Fibroblast of the conjunctiva (primary cell): ENCODE measurements at places on chromosomes 3 and 15.

GRCh38 chr3:124886168-124887056, 753 bp downstream of the ITGB5 start:
- DNase-seq: no peak

DNA sequence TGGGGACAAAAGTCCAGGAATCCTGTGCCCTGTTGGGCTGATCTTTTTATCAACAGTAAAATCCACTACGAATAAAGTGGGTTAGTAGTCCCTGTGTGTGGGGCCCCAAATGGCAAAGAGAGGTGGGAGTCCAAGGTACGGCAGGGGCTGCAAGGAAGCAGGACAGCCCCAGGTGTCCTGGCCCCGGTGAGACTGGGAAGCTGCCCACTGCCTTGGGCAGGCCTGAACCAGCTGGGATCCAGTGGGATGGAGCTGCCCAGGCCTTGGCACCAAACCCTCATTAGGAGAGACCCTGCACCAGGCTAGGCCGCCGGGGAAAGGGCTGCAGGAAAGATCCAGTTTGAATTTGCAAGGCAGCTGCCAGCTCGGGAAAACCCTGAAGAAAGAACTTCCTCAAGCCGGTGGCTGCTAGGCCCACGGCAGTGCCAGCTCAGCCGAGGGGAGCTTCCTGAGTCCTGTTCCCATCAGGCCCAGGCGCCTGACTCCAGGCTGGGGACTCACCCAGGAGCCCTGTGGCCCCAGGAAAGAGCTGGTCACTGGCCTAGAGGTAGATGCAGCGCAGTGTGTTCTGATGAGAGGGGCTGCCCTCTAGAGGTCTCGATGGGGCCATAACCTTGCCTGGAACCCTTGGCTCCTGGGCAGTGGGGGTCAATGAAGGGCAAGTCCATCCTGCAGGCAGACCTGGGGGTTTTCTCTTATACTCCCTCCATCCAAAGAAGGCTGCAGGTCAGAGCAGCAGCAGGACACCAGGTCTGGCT, 14.4 kb upstream of the GNAI2 start:
- no peak for DNase-seq

DNA sequence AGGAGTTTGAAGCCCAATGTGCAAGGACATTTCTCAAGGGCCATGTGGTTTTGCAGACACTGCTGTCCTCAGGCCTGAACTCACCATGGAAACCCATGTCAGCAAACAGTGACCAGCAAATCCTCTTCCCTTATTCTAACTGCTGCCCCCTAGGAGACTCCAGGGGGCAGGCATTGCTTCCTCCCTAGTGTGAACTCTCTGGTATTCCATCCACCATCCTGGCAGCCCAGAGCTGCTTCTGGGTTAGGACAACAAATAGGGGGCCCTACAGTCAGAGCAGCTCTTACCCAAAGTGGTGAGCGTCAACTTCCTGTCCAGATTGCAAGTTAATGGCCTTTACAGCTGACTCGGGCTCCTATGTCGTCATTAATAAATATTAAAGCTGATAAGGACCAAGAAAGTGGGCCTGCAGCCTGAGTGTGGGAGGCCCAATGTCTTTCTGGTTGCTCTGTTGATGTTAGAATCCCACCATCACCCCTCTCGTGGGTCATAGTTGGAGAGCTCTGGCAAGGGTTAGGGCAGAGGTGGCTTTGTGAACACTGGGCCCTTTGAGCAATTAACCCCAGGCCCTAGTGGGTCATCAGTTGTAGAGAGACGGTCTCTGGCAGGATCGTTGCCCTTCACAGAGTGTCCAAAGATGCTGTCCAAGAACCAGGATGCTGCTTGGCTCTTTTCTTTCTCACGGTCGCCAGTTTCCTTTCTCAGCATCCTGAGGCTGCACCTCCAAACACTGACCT, 41.5 kb downstream of the TGM4 start:
- DNase-seq: no peak

- DNase-seq: no peak
These were observed 1.8 kb upstream of the AP2M1 start for GRCh38 chr3:184172681-184173373.

DNA sequence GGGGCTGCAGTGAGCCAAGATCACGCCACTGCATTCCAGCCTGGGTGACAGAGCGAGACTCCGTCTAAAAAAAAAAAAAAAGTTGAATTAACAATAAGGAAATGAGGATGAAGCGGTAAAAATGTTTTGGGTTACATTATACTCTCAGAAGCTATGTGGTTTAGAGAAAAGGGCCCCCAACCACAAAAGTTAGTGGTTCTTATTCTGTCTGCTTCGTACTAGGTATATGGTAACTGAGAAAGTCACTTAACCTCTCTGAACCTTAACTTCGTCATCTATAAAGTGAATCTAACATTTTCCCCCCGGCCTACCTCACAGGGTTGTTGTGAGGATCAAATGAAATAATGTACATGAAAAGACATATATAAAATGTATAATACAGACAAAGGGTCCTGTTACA, 38.4 kb upstream of the EHHADH start:
- DNase-seq: no peak

GRCh38 chr15:43433165-43433564, 59.8 kb downstream of the TP53BP1 start:
- no peak for DNase-seq

- DNase-seq: no peak
These were observed 44.8 kb downstream of the MAP2K5 start for GRCh38 chr15:67587331-67587730.

GRCh38 chr3:149596134-149596770, 61.6 kb downstream of the WWTR1 start:
- no peak for DNase-seq

GRCh38 chr15:68383161-68384074, 48.5 kb downstream of the ITGA11 start:
- peak; percentile 18 for DNase-seq

GRCh38 chr3:140093742-140094141, 158.8 kb downstream of the CLSTN2 start:
- DNase-seq: peak; percentile 73

- DNase-seq: peak; percentile 48
These were observed 32.5 kb downstream of the PARP15 start for GRCh38 chr3:122609798-122610559.

DNA sequence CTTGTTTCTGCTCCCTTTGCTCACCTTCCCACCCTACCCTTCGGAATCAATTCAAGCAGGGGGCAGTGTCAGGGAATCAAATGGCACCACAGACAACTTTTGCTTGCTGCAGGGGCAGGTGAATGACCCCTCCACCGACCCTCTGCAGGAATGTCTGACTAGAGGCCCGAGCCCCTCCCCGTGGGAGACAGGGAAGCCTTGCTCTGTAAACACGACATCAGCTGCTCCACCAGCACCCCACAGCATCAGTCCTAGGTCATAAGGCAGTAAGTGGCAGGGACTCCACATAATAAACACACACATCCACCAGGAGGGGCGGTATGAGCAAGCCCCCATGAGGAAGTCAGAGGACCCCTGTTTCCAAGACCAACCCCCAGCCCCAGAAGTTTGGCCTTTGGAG, 2.0 kb upstream of the SLC26A6 start:
- DNase-seq: no peak

DNA sequence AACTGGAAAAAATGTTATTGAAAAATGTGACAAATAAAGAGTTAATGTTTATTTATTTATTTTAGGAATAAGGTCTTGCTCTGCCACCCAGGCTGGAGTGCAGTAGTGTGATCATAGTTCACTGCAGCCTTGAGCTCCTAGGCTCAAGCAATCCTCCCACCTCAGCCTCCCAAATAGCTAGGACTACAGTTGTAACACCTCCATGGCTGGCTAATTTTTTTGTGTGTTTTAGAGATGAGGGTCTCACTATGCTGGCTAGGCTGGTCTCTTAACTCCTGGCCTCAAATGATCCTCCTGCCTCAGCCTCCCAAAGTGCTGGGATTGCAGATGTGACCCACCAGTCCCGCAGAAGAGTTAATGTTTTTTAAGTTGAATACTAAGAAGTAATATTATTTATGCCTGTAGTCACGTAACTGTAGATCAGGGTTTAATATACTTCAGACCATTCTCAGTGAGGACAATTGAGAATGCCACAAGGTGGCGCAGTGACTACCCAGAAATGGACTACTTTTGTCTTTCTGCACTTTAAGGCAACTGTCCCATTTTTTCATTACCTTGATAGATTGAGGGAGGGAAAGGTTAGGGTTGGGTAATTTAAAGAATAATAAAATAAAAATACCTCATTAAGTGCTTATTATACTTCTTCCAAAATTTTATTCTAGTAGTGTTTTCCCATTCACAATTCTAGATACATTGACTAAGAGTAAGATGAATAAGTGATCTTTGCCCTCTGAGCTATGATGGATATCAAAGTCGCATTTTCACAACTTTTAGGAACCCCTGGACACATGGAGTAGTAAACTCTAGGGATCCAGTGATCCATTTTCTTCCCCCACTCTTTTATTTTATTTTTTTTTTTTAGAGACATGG, 6.0 kb downstream of the MUC13 start:
- peak; percentile 70 for DNase-seq

DNA sequence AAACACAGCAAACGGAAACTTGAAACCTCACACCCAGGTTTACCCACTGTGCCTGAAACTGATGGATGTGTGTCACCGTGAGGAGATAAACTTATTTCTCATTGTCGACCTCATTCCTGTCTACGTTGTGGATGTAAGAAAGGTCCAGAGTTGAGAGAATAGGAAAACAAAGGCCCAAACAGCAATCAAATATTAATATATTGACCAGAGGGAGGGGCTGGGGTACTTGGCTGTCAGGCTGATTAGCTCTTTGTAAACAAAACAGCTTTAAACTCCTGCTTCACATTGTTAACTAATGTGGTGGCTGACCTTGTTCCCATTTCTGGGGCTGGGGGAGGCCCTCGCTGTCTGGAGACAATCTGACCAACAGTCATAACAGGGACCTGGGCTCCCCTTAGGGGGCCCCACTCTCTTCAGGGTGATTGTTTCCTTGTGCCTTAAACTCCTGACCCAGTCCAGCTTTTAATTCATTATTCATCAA, 937.6 kb downstream of the MCTP2 start:
- no peak for DNase-seq

GRCh38 chr15:25641762-25642161, 202.9 kb upstream of the UBE3A start:
- no peak for DNase-seq

DNA sequence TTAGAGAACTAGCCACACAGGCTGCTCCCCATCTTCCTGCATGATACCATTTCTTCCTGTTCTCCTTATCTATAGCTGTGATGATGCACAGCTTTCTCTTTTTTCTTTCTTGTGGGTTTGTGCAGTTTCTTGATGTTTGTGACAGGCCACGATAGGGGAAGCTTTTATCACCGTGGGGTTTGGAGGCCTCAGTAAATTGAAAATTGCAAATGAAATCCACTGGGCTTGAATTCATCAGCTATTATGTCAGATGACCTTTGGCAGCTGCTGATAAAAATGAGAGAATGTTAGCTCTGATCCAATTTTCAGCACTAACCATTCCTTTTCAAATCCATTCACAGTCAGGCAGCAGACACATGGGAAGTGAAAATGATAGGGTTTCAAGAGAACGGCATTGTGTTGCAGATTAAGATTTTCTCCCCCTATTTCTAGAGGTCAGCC, 176.9 kb upstream of the SOX2 start:
- no peak for DNase-seq

DNA sequence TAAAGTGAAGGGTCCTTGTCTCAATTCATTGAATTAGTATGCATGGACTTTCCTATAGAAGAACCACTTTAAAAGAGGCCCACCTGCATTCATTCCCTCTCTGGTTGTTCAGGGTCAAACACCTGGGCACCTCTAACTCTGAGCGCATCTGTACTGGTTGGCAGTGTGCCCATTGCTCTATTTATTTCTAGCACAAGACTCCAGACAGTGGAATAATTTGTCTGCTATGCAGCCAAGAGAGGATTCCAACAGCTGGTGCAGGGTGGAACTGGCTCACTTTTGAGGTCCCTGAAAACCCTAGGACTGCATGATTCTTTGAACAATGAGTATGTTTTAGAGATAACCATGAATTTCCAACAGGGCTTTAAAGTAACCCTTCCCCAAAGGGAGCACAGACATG, 57.9 kb downstream of the CCDC33 start:
- no peak for DNase-seq

DNA sequence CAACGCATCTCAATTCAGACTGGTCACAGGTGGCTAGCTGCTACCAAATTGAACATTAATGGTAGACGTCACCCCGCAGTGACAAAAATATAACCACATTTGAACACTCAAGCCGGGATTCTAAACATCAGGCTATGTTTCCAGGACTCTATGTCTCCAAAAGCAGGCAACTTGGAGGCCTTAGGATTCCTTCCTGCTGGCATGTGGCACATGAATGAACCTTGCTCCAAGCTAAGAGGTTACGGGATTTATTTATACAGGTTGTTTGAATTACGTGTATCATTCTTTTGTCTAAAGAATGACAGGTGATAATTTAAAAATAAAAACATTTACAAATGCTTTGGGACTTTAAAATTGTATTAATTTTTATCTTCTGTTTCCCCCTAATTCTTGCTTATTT, 864.4 kb upstream of the CFAP20DC start:
- no peak for DNase-seq

DNA sequence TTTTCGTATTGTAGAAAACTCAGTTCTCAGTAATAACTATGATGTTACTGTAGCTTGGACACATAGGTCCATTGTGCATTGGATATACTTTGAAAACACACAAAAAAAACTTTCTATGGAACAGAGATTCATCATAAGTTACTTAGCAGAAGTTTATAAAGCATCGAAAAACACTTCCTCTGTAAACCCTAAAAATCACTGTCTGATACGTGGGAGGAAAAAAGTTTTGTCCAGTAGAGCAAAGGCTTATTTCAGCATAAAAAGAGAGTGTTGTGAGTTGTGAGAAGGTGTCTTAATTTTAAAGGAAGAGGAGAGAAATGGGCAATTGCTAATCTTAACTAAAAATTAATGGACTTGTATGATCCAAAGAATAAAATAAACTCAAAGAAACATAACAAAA, 64.8 kb downstream of the OSTN start:
- no peak for DNase-seq

GRCh38 chr3:52010431-52010830, 14.7 kb upstream of the RPL29 start:
- no peak for DNase-seq

GRCh38 chr3:17257269-17257668, 372.5 kb downstream of the PLCL2 start:
- DNase-seq: no peak

GRCh38 chr15:68209272-68209671, 4.1 kb upstream of the CALML4 start:
- no peak for DNase-seq

DNA sequence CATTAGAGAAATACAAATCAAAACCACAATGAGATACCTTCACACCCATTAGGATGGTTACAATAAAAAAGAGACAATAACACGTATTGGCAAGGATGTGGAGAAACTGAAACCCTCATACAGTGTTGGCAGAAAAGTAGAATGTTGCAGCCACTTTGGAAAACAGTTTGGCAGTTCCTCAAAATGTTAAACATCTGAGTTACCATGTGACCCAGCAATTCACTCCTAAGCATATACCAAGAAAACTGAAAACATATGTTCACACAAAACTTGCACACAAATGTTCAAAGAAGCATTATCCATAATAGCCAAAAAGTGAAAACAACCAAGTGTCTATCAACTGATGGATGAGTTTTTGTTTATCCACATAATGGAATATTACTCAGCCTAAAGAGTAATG, 166.9 kb upstream of the FAM3D start:
- DNase-seq: peak; percentile 47
